Stimulated activated CD4-positive, alpha-beta T cell treated with anti-CD3 and anti-CD28 coated beads, TNF-alpha, amount 100 ng/mL, for 1 hour (primary cell): ENCODE measurements at places on chromosomes 7 and 10.

DNA sequence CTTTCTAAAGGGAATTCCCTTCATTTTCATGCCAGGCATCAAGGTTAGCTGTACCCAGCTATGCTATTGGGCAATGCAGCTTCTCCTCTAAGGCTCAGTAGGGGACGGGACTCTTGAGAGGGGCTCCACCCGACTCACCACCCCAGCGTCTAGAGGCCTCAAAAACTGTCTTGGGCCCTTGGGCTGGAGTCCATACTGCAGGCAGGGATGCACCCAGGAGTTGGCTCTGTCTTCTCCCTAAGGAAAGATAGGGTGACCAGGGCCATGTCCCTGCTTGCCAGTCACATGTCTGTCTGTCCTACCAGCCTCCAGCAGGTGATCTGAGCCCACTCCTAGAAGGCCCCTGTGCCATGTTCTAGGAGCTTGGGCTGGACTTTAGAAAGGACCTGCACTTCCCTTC lies 1.2 kb downstream of the OPN4 start:
- no peak for DNase-seq

GRCh38 chr7:16345979-16346958 lies 75.1 kb downstream of the CRPPA start:
- no peak for DNase-seq

DNA sequence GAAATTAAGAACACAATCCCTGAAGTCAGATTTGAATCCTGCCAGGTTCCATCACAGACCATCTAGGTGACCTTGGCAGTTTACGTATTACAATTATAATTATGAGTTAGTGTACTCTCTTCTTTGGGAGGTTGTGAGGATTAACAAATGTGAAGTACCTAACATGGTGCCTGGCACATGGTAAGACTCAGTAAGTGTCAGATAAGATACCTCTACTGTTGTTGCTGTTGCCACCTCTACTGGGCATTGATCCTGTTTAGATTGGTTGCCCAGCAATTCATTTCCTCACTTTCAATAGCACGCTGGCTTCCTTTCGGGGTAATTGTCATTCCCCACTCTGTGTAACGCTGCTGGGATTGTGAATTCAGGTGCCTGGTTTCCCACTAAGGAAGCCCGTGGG lies 31.7 kb upstream of the HGF start:
- DNase-seq, result no peak

DNA sequence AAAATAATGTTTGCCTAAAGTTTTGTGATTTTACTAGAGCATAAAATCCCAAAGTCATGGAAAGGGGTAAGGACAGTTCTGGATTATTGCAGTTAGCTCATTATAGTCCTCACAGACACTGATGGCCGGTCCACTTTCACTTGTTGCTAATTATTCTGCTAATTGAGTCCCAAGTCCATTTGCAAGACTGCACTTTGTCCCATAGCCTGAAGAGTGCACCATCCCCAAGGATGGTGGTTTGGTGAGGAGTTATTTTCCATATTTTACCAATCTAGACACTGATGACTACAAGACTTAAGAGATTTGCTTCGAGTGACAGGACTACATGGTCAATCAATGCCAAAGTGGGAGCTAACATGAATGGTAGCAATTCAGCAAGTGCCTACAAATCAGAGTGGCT lies 181.8 kb upstream of the CACNA2D1 start:
- no peak for DNase-seq

DNA sequence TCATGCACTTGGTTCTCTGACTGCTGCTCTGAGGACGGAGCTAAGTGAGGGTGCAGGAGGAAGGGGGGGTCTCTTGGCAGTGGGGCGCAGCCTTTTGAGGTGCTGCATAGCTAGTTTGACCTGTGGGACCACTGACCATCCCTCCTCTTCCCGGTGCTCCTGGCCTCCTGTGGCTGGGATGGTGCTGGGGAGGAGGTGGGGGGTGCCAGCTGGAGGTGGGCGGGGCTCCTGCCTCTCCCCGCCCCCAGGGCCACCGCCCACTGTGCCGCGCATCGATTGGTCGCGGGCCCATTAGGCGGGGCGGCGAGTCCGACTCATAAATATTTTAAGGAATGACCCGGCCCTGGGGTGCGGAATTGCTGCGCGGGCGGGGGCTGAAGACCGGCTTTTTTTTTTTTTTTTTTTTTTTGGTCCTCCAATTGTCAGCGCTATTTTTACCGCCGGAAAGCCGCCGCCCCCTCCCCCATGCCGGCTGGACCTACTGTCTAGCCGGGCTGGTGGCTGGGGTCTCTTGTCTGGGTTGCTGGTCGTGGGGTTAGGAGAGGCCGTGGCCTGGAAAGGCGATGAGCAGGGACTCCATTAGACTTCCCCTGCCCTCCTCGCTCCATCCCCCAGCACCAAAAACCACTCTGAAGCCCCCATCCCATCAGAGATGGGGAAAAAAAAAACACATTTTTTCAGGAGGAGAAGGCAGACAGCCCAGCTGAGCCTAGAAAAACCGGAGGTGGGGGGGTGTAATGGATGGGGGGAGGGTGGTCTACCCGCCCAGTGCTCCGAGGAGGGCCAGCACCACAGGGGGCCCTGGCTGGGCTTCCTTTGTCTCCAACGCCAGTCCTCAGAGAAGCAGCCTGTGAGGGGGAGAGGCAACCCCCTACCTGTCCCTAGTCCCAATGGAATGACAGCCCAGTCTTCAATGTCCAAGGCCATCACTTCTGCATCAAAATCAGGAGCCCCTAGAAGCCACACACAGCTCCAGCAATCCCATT lies 6.4 kb downstream of the SH2B2 start:
- no peak for DNase-seq

GRCh38 chr10:80453842-80454512 lies at the start of gene TSPAN14:
Gene TSPAN14 (plus strand): TSS chr10:80454310. CDS start chr10:80489234, 34,924 bp downstream.
- DNase-seq, result peak; percentile 35

- DNase-seq, result no peak
Measured at GRCh38 chr10:122543676-122544445, 16.7 kb upstream of the DMBT1 start.

DNA sequence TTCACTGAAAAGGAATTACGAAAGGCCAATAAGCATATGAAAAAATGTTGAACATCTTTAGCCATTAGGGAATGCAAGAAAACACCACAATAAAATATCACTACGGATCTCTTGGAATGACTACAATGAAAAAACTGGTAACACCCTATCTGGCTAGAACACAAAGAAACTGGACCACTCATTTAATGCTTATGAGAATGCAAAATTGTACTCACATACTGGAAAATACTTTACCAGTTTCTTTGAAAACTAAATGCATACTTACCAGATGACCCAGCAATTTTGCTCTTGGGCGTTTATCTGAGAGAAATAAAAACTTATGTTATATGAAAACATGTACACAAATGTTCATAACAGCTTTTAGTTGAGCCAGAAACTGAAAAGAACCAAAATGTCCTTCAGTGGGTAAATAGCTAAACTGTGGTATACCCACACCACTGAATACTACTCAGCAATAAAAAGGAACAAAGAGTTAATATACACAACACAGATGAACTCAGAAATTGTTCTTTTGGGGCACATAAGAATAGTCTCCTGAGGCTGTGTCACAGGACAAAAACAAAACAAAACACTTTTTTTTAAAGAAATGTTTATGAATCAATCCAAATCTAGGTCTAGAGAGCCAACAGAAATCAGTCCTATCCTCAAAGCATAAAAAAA lies 23.5 kb downstream of the CNOT4 start:
- no peak for DNase-seq

DNA sequence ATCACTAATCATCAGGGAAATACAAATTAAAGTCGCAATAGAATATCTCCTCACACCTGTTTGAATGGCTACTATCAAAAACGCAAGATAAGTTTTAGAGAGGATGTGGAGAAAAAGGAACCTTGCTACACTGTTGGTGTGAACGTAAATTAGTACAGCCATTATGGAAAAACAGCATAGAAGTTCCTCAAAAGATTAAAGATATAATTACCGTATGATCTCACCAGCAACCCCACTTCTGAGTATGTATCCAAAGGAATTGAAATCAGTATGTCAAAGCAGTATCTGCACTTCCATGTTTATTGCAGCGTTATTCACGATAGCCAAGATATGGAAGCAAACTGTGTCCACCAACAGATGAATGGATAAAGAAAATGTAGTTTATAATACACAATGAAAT lies 164.4 kb downstream of the ZNF365 start:
- no peak for DNase-seq

GRCh38 chr7:11252011-11252607 lies 278.4 kb downstream of the PHF14 start:
- DNase-seq, result no peak

- DNase-seq, result no peak
Measured at GRCh38 chr10:36087006-36088005, 445.2 kb upstream of the FZD8 start.

DNA sequence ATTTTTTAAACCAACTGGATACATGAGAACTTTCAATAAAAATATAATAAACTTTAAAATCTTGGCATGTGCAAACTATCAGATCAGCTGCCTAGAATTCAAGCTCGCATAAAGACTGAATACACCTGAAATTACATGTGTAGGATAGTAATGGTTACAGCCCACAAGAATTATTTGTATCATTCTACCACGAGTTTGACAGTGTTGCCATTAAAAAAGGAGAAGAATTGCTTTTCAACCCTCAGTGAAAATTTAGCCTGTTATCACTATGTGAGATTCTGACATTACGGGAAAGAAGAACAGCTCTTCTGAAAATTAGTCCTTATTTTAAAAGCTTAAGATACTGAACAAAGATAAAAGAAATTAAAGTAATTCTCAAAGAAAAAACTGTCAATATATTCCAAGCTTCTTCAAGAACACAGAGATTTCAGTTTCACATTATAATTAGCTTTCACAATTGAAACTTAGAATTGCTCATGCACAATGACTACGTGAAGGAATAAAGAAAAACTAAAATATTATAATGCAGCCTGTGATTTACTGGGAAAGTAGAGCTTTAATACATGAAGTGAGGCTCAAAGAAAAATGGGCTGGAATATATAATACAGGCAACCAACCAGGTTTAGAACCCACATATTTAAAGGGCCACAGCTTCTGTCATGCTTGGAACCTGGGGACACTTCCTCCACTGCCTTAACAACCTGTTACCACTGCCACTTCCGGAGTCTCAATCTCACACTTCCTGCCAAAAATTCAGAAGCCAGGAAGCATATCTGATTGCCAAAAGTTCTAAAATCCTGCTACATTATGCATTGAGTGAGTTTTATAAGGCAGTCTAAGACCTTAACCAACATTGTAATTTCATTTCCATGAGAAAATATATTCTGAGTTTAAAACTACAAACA lies 23.2 kb downstream of the TPK1 start:
- DNase-seq, result no peak

- no peak for DNase-seq
Measured at GRCh38 chr7:50682079-50682478, 100.6 kb downstream of the GRB10 start.

DNA sequence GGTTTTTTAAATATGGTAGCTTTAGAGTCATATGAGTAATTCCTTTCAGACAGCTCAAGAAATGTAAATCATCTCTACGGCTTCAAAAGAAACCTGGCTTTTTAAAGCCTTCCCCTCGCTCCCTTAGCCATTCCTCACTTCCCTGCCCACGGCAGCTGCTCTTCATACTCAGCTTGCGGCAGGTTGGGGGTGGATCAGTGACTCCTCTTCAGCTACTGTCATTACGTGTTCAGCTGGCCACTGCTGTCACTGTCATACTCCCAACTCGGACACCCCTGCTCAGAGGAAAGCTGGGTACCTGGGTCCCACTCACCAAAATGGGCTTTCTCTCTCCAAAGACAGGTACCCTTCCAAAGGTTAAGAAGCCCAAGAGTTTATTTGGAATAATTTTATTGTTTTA lies 6.6 kb downstream of the YWHAG start:
- no peak for DNase-seq

- no peak for DNase-seq
Measured at GRCh38 chr7:103710247-103710646, 264.2 kb upstream of the SLC26A5 start.

DNA sequence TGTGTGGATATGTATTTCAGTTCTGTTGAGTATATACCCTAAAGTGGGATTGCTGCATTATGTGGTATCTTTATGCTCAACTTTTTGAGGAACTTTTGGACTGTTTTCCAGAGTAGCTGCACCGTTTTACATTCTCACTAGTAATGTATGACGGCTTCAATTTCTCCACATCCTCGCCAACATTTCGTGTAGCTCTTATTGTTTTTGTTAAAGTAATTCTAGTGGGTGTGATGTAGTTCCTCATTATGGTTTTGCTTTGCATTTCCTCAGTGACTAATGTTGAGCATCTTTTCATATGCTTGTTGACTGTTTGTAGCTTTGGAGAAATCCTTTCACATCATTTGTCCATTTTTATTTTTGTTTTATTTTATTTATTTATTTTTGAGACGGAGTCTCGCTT lies 4.5 kb downstream of the STMP1 start:
- no peak for DNase-seq

DNA sequence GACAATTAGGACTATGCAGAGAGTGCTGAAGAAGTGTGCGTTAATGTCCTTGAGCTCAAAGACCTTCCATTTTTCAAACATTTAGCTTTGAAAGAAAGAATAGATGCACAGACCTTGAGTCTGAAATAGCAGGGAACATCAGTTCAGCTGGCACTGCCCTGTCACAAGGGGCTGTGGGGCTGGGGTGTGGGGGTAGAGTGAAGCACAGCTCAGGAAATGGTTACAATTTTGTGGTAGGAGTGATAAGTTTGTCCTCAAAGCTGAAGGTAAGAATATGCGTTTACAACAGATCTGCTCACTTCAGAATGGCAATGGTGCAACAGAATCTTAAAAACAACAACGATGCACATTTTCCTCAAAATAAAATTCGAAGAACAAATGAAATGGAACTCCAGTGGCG lies 33.6 kb downstream of the SMKR1 start:
- DNase-seq, result no peak

- no peak for DNase-seq
Measured at GRCh38 chr10:50563906-50564305, 59.9 kb downstream of the SGMS1 start.

DNA sequence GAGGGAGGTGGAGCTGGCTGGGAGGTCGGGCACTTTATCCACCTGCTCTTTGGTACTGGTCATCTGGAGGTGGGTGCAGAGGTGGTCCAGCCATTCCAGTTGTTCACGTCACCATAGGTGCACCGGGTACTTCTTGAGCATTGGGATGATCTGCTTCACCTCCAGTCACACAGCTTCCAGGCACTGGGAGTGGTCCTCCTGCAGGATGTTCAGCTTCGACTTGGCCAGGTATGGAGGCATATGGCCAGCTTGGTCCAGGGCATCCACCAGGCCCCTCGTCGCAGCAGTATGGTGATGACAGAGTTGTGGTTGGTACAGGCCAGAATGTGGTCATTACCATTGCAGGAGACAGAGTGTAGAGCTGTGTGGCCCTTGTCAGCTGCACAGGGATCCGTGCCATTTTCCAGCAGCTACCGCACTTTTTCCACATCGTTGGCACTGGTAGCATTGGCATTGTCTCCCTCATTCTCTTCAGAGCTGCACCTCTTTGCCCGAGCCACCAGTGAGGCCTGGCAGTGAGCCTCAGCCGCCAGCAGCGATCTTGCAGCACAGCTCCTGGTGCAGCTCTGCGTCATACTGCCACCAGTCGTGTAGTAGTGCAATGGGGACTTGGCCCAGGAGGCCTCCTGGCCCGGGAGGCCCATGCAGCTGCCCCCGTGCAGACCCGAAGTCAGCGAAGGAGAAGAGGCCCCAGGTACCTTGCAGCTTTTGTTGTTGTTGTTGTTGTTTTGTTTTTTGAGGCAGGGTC lies 150.9 kb downstream of the ZNF22 start:
- DNase-seq, result no peak
